ENCODE measurements at places on chromosomes 16 and 17.

DNA sequence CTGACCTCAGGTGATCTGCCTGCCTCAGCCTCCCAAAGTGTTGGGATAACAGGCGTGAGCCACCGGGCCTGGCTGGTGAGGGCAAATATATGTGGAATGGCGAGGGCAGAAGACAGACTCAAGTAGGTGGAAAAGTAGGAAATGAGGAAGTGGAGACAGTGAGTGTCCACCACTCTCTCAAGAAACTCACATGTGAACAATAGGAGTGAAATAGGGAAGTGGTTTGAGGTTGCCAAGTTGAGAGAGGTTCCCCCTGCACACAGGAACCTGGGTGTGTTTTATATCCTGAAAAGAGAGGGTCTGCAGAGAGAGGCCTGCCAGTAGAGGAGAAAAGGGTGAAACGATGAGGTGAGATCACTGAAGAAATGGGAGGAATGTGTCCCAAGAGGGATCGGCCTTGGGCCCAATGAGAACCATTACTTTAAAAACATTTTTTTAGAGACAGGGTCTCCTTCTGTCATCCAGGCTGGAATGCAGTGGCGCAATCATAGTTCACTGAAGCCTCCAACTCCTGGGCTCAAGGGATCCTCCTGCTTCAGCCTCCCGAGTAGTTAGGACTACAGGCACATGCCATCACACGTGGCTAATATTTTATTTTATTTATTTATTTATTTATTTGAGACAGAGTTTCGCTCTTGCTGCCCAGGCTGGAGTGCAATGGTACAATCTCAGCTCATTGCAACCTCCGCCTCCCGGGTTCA is 17.1 kb upstream of the CORO1A start:
- DNase-seq = peak; percentile 18

DNA sequence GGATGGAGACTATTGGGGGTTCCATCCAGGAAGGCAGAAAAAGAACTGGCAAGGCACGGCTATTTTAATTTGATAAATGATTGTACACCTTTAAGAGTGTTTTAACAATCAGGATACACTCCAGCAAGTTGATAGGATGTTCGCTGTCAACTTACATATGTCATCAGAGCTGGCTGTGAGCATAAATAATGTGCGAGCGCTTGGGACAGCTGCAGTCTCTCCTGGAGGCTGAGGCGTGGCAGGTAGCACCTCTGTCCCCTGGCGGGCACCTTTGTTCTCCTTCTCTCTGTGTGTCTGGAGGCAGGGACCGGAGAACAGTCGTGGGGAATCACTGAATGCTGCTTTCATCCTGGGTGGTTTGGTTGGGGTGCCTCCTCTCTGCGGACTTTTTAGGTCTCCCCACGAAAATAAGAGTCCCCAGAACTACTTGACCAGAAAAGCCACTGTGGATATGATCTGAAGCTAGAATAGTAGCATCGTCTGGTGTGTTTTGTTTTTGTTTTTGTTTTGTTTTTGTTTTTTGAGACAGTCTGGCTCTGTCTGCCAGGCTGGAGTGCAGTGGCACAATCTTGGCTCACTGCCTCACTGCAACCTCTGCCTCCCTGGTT is 9.4 kb downstream of the BAHCC1 start:
- no peak for DNase-seq

GRCh38 chr16:86995456-86995855 is 321.7 kb downstream of the C16orf95 start:
- DNase-seq = no peak

DNA sequence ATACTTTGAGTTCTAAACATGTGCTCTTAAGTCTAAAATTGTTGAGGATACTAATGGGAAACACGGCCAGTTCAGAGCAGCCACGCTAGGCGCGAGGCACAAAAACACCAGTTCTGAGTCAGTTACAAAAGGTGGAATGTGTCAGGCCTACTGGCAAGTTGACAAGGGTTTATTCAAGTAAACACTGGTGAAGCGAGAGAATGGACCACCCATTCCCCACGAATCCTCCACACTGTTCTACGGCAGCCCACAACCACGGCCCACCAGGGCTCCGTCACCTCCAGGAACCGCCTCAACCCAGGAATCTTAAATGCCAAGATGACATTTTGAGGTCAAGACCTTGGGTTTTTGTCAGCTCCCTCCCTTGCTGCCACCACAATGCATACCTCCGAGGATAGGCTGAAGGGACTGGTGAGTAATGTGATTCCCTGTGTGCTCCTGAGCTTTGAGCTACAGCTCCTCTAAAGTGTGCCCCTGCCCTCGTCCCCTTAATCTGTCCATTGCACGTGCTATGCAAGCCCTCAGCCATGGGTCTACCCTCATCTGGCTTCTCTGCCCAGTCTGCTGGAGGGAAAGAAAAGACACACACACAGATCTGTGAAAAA is 28.5 kb upstream of the TRAP1 start:
- DNase-seq = no peak

- no peak for DNase-seq
These were observed 106.4 kb upstream of the TOB1 start for GRCh38 chr17:50972577-50972976.

GRCh38 chr17:2120586-2121335 is 65.9 kb downstream of the HIC1 start:
- DNase-seq = no peak

DNA sequence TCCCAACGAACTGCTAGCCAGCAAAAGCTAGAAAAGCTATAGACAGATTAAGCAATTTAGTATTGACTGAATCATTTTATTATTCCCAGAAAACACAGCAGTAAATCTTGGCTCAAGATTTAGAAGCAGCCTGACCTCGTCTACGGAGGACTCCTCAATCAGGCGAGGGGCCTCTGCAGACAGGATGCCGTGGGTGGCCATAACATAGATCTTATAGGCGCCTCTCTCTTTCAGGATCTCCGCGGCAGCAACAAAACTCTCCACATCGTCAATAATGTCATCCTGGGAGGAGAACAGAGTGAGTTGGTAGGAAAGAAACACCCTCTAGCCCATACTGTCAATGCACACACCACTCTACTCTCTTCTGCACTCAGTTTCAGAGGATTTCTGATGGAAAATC is 4.7 kb upstream of the QRICH2 start:
- no peak for DNase-seq

DNA sequence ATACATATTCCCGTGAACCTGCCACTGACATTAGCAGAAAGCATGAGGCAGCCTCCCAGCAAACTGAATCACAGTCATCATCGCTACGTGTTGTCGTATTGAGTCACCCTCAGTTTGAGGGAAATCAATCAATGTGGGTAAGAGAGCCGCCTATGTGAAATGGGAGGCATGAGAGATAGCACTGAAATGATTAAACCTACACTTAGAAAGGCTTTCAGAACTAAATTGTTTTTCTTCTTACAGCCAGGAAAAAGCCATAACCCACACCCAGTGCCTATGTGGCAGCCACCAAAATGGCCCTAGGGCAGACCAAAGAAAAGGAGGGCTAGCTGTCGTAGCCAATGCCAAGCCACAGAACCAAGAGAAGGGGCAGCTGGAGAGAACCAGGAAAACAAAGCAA is 90.5 kb downstream of the ADAMTS18 start:
- DNase-seq = no peak

DNA sequence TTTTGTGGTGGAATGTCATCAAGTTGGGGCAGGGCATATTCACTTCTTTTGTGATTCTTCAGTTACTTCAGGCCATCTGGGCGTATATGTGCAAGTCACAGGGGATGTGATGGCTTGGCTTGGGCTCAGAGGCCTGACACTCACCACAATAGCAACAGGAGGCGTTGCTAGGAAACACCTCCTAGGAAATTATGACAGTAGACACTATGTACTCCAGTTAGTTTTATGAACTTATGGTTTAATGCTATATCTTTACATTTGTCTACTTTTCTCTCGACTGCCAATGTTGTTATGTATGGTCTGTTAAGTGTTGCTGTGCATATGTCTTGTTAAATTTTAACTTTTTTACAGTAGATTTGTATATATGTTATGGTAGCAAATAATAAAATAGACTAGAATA is 788.7 kb upstream of the GOT2 start:
- DNase-seq = no peak

DNA sequence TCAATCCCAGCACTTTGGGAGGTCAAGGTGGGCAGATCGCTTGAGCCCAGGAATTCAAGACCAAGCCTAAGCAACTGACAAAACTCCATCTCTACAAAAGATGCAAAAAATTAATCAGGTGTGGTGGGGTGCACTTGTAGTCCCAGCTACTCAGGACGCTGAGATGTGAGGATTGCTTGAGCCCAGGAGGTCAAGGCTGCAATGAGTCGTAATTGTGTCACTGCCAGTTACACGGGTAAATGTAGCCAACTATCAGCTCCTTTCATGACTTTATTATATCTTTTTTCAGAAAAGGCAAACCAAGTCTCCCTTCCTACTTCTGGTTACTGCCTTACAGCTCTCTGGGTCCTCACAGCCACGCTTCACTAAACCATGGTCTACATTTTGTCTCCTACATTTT is 4.0 kb downstream of the SDF2 start:
- no peak for DNase-seq

DNA sequence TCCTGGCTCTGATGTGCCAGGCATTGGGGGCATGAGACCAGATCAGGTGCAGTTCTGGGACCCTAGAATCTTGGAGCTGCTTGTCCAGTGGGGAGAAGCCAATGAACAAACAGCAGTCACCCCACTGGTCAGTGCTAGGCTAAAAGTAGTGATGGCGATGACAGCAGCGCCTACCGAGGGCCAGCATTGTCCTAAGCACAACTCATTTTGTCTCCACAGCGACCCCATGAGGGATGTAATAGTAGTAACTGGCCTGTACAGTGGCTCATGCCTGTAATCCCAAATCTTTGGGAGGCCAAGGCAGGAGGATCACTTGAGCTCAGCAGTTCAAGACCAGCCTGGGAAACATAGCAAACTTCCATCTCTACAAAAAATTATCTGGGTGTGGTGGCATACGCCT is 6.2 kb downstream of the SMCR8 start:
- no peak for DNase-seq

- no peak for DNase-seq
These were observed 21.3 kb upstream of the RGS9 start for GRCh38 chr17:65115839-65116238.

- peak; percentile 54 for DNase-seq
These were observed 75.8 kb downstream of the MRC2 start for GRCh38 chr17:62703261-62703775.

DNA sequence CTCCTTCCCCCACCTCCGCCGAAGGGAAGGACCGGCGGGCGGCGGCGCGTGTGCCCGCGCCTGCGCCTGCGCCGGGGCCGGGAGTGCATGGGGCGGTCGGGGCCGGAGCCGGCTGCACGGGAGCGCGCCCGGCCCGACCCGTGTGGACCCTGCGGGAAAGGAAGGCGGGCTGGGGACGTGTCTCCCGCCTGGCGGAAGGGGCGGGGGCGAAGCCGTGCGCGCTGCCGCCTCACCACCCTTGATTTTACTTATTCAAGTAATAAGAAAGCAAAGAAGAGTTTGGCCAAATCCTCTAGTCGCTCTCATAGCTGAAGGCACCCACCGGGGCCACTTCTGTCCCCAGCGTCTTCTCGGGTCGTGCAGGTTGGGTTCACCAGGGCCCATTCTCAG is 596 bp upstream of the PFN1 start:
- DNase-seq = peak; percentile 85

DNA sequence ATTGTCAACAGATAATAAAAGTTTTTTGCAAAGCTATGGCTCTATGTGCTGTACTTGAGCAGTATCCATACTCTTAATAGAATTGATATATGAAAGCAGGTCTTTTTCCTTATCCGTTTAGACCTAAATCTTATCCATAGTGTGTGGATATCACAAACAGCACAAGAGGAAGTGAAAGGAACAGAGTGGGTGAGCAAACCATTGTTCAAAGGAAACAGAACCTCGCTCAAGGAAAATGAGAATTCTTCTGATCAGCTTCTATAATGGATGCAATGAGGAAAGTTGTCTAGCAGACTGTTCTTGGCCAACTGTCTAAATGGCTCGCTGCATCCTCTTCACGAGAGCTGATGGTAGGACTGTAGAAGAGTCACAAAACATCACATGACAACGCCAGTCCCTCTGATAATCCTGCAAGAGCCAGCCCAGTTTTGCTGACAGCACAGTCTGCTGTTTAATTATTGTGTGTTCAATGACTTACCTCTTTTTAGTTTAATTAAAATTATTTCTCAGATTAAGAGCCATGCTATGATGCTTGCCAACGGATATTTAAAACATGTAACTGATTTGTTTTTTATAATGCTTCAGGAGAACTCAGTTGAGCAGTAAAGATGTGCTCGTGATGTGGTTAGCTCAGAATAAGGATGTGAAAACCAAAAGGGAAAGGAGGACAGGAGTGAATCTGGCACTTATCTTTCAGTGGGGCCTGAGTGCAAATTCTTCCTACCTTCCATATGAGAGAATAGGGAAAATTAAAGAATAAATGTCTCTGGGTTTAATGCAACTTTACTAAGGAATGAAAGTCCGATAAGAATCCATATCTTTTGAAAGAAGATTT is 38.5 kb downstream of the WWOX start:
- DNase-seq = no peak

DNA sequence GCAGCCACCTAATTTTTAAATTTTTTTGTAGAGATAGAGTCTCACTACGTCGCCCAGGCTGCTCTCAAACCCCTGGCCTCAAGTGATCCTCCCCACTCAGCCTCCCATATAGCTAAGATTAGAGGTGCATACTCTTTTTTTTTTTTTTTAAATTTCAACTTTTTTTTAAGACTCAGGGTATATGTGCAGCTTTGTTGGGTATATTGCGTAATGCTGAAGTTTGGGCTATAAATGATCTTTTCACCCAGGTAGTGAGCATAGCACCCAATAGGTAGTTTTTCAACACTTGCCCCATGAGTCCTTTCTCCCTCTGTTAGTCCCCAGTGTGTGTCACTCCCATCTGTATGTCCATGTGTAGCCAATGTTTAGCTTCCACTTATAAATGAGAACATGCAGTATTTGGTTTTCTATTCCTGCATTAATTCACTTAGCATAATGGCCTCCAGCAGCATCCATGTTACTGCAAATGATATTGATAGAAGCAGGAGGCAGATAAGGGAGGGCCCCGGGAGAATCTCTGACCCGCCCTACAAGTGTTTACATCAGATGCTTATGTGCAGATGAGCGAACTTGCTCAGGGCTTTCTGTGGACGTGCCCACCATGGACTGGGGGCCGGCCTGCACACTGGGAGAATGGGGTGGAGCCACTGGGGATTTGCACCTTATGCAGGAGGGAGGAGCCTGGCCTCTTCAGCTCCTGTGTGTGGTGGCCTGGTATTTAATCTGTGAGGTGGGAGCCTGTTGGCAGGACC is 110.3 kb upstream of the ZKSCAN2 start:
- DNase-seq = no peak

- no peak for DNase-seq
These were observed 218.5 kb upstream of the GSE1 start for GRCh38 chr16:85394456-85395206.

All from activated CD8-positive, alpha-beta T cell treated with anti-CD3 and anti-CD28 coated beads for 36 hours (primary cell).